Activated naive CD8-positive, alpha-beta T cell treated with anti-CD3 and anti-CD28 coated beads, Interleukin-2, amount 10 ng/mL, durations not matched to agents 7 days and 5 days (primary cell): ENCODE measurements at places on chromosomes 2 and 18.

DNA sequence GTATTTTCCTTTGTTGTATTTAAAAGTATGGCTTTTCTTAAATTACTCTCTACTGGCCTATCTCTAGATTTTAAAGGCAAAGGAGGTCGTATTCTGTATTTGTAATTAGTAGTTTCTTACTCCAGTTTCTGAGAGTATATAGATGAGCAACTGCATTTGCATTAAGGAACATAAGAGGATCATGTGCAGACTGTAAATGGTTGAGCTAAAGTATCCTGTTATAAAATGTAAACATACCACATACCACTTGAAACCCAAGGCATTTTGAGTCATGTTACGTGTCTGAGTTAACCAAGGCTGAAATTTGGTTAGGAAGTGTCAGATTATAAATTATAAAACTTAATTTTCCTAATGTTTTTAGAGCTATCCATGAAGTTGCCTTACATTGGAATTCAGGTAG lies 76.3 kb downstream of the GPD2 start:
- DNase-seq = no peak

DNA sequence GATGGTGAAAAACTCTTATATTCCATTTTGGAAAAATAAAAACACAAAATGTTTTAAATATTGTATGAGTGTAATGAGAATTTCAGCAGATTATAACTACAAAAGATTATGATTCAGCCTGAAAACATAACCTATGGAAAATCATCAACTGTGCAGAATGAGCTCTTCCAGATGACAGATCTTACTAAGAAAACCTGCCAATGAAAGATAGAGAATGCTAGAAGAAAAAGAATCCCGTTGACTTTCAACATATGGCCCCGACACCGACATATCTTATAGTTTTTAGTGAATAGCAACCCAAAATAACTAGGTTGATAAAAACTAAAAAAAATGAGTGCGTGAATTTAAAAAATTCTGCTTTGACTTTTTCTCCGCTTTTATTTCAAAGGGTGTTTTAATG lies 178.0 kb downstream of the BABAM2 start:
- DNase-seq = no peak

GRCh38 chr2:160210599-160211138 lies 10.6 kb upstream of the ITGB6 start:
- DNase-seq = peak; percentile 70

DNA sequence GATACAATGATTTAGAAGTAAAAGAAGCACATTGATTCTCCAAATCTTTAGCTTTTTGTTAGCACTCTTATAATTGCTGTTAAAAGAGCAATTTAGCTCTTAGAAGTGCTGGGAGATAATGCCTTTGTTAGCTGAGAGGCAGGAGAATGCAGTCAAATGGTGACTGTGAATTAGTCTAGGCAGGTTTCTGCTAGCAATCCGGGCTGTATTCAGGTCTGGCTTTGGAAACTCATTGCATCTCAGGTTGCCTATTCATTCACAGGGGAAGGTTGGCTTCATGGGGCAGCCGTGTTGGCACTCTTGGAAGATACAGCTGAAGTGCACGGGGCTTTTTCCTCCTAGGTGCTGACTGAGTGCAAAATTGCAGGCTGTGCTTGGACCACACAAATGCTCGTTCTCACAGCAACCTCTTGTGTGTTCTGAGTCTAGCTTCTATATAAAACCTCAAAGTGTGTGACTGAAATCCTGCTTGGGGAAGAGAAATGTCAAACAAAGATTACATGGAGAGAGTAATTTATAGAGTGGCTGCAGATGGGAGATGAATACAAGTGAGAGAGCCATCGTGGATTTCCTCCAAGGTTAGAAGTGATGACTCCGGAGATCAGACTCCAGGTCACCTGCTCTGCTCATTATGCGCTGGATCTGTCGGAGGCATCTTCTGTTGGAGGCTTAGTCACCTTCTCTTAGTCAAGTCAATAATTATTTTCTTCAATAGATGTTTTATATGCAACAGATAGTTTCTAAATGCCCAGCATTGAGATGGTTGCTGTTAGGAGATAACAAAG lies 167.8 kb downstream of the PMAIP1 start:
- DNase-seq = no peak

- no peak for DNase-seq
These were observed 47.6 kb downstream of the GNAL start for GRCh38 chr18:11736656-11737055.

DNA sequence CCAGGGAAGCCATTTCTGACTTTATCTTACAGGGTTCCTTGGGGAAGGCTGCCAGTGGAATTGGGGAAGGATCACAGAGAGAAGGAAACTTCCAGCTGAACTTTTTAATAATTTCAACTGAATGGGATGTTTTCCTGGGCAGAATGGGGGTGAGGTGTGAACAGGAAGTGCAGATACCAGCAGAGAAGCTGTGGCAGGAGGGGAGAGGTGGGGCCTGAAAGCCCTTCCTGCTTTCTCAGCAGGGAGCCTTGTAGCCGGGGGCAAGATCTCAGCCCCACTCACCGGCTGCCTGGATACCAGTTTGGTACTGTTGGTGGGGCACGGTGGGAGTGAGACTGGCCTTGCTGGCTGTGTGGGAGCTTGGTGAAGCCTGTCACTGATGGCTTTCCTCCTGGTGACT lies 170.5 kb downstream of the ZBTB7C start:
- no peak for DNase-seq

- DNase-seq = no peak
These were observed 24.5 kb downstream of the CYP27A1 start for GRCh38 chr2:218806346-218806978.

DNA sequence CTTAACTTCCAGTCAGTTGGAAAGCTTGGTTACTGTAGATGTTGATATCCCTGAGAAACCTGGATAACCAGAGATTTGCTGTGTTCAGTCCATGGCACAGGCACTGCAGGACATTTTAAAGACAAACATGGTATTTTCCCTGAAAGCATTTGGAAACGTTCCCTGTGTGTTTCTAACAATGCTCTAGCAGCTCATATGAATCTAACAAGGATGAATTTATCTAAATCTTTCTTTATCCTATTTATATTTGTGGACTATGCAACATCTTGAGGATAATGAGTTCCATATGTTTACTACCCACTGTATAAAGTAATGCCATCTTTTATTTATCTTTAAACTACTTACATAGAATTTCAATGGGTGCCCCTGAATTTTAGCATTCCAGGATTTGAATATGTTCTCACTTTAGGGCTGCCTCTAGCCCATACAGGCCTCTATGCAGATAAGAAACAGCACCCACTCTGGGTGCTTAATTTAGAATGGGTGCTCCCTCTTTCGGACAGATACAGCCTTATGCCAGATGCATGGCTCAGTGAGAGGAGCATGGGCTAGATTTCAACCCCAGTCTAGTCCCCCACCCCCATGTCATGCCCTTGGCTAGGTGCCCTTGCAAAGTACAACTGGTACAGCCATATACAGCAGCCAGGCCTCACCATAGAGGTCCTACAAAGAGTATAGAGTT lies 50.6 kb upstream of the NEMP2 start:
- no peak for DNase-seq

DNA sequence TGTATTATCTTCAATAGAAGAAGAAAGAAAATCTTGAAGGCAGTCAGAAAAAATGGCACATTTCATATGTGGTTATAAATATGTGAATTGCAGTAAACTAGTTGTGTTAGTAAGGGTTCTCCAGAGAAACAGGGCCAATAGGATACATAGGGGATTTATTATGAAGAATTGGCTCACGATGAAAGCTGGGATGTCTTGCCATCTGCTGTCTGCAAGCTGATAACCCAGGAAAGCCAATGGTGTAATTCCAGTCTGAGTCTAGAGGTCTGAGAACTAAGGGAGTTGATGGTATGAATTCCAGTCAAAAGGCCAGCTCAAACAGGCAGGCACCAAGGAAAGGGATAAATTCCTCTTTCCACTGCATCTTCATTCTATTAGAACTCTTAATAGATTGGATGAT lies 362.4 kb downstream of the KCNJ3 start:
- DNase-seq = no peak

GRCh38 chr2:65663831-65664407 lies 231.5 kb upstream of the SPRED2 start:
- no peak for DNase-seq

- no peak for DNase-seq
These were observed 136.9 kb downstream of the CYP26B1 start for GRCh38 chr2:72010647-72011369.
